ENCODE measurements at places on chromosomes 12 and 14. TPM values are rescaled to one million over a fixed set of nuclear protein-coding genes. Genes with fewer than 3 reads are reported as not detected.
A peak's percentile ranks its signal among the peaks of the same experiment; 100 is the strongest.

Gene FAM222A
- total RNA-seq, result 9.4 TPM

Gene MDGA2
- total RNA-seq, result not detected

Gene RBP5
- total RNA-seq, result 1.7 TPM

Gene NEDD8
- total RNA-seq, result 190 TPM

Gene KLHL33
- total RNA-seq, result 1.2 TPM

Gene BCDIN3D
- total RNA-seq, result 2.9 TPM

Gene TAS2R20
- total RNA-seq, result 0.54 TPM

Gene STON2
- 9.0 TPM for total RNA-seq

Gene MSI1
- 5.6 TPM for total RNA-seq

Gene GLIPR1L1
- not detected for total RNA-seq

Gene PLA2G1B
- total RNA-seq, result not detected

Gene IL31
- total RNA-seq, result not detected

Gene CLEC1A
- total RNA-seq, result 3.3 TPM

Gene DAO
- not detected for total RNA-seq

Gene MGAT4C
- total RNA-seq, result 3.0 TPM

Gene PRPH
- 0.94 TPM for total RNA-seq

Gene TCP11L2
- total RNA-seq, result 54.0 TPM

Gene OR4E2
- total RNA-seq, result not detected

Gene CLEC4A
- 1.2 TPM for total RNA-seq

Gene PRKD1
- total RNA-seq, result 6.3 TPM

DNA sequence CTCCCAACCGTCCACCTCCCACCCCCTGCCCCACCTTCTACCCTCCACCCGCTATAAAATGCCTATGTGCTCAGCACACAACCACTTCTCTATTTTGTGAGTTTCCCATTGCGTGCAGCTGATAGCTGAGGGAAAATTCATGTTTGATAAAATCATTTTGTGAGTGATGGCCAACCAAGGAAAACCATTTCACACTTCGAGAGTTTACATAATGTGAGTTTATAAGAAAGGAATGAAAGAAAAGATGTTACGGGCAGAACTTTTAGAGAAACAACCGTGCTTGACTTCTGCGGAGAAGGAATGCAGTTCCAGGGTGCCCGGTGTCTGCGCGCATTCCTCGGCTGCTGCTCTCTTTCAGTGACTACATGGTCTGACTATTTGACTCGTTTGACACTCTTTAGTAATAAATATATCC is 140.9 kb downstream of the EFCAB11 start:
- DNase-seq, result no peak

DNA sequence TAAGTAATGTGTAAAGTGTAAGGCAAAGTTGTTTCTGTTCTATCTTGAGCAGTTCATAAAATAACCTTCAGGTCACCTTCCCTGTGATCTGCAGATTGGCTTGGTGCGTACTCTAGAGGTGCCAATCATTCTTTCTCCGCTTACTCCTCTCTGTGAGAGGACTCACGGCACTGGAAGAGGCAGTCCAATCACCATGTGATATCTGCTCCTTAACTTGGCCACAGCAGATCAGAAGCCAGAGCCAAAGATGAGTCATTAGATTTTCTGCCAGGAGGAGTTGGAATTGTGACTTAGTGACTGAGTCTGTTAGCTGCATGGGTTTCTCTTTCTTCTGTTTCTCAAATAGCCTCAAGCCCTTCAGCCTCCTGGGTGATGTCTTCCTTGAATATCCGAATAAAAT is 165.5 kb downstream of the SLC41A2 start:
- DNase-seq, result no peak

DNA sequence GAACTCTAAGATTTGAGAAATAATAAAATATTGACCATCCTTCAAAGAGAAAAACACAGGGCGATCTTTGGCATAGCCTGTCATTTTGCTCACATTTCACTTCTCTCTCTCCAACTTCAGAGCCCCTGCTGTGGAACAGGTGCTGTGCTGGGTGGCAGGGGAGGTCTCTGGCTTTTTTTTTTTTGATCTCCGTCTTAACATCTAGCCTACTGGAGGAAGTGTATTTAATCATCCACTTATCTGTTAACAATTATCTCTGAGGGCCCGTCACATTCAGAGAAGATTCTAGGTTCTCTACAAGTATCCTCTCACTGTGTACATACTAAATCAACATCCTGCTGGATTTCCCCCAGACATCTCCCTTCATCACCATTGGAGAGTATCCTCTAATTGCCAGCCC is 34.1 kb downstream of the CHST11 start:
- no peak for DNase-seq

DNA sequence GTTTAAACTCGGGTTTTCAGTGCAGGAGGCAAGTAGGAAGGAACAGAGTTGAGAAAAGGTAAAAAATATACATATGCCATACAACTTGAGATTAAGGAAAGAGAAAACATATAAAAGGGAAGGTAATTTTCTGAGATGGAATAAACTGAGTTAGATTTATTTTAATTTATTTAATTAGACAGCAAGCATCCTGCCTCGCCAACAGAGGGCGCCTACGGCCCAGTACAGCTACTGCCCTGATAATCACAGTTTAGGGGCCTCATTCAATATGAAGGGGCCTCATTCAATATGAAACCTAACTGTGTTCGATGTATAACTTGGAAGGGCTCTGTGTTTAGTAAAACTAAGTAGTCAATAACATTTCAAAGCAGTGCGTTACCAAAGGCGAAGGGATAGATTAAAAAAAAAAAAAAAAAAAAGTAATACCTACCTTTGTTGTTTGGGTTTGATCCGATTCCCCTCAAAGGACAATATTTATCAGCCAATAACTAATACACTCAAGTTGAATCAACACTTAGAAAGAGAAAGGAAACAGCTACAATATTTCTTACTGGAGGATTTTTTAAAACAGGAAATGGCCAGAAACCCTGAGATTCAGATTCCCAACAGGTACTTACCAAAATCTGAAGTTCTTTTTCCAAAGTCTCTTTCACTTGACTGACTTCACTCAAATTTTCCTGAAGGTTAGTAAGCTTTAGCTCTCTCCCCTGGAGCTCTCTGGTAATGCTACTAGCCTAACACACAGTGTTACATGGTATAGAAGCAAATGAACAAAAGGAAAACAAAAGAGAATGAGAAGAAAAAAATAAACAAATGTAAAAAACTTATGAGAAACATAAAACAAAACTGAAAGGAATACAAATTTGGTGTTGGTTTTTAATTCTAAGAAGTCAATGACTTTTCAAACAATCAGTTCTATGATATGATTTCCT is 70.0 kb upstream of the VPS33A start:
- peak; percentile 70 for DNase-seq

DNA sequence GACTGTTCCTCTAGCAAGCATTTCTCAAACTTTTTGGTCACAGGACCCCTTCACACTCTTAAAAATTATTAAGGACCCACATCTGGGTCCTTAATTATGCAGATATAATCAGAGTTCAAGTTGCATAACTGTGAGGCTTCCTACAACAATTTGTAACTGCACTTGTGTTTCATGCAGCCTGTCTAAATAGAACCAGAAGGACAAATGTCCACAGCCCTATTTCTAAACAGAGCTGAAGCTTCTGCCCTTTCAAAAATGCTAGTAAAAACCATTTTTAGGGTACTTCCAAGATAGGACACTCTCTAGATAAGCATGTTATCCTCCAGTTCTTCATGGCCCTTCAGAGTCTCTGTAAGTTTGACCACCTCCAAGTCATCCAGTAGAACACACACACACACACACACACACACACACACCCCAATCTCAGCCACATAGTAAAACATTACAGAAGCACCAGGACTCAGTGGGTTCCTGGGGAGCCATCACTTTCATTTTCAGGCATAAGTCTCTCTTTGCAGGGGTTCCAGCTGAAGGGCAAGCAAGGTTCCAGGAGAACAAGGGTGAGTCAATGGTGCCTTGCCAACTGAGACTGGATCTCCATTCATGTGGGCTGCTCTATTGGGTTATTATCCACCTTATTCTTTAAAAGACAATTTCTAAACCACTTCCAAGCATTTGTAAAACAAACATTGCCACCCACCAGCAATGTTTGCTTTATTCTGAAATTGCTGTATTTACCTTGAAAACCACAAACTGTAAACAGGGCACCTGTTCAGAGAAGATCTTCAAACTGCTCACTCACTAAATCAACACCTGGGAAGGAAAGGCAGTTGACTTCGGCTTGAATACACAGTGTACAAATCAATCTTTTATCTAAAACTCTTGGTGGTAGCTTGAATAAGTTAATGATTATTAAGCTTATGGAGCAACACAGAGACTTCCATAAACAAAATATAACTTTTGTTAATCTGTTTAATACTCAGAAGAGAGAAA is 64.1 kb downstream of the ITPR2 start:
- DNase-seq, result no peak

DNA sequence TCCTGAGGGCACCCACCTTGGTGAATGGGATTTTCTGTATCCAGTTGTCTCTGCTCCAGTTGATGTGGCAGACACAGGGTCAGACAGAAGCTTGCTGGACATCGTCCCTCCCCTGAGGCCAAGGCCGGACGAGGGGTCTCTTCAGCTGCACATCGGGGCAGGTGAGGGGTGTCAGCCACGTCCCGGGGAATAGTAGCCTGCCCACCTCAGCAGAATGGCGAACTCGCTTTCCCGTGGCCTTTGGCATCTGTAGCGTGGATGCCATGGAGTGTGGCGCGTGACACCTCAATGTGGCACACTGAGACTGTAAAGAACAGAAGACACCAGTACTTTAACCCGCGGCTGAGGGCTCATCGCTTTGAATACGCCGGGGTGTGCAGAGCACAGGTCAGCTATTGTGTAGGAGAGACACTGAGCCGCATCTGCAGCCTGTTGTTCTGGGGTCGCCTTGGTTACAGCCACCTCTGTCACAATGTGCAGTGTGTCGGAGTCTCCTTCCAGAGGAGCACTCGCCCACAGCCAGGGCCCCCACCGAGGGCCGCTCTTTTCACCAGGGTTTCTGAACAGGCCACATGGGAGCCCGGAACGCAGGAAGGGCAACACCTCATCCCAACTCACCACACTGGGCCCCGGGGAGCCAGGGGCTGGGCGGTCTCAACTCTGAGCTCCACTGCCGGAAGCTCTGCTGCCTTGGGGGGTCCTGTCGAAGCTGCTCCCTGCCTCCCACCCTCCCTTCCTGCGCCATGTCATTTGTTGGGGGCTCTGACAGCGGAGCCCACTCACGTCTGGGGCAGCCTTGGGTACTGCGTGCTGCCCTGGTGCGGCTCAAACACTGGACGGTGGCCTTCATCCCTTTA is 77.0 kb downstream of the ADGRD1 start:
- no peak for DNase-seq

- no peak for DNase-seq
Observed at GRCh38 chr12:4802841-4803240, 82.6 kb downstream of the GALNT8 start.

- DNase-seq, result peak; percentile 13
Observed at GRCh38 chr12:39144613-39145061, 239.2 kb upstream of the CPNE8 start.

DNA sequence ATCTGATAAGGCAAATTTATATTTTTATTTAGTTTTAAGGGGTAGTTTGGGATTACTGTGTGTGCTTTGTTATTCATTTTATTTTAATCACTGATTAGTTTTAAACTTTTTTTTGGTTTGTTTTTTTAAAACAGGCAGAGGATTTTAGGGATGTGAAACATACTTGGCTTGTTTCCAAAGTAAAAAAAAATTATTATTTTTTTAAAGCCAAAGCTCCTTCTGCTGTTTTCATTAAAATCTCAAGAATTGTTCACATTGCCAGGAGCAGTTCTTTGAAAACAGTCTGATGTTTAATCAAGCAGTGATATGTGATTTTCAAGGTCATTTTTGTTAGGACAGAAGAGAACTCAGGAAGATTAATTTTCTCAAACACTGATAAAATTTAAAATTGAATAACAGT is 11.2 kb downstream of the TTC8 start:
- DNase-seq, result no peak

GRCh38 chr12:49959685-49960473 is 1.8 kb upstream of the AQP5 start:
- no peak for DNase-seq

- DNase-seq, result no peak
Observed at GRCh38 chr12:113740699-113741098, 225.4 kb downstream of the RBM19 start.

DNA sequence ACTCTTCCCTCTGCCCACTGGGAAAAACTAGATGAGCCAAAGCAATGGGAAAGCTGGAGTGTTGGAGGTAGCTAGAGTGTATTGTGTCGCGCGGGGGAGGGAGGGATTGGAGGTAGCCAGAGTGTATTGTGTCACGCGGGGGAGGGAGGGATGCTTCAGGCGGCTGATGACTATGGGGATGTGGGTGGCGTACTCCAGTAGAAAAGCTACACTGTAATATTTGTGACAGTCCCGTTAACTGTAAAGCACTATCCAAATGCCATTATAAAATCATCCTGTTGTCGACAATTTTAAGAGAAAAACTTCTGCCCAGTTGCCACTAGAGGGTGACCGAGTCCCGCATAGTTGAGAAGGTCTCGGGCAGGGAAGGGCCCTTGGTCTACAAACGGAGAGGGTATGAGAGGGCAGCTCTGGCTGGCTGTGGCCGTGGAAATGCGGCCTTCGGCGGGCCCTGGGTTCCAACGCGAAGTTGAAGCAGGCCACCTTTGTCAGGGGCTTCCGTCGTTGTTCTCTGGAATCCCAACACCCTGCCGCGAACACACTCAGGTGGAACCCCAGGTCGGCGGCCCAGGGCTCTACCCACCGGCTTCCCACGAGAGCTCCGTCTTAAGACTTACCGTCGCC is 15.1 kb upstream of the PLEK2 start:
- peak; percentile 77 for DNase-seq

DNA sequence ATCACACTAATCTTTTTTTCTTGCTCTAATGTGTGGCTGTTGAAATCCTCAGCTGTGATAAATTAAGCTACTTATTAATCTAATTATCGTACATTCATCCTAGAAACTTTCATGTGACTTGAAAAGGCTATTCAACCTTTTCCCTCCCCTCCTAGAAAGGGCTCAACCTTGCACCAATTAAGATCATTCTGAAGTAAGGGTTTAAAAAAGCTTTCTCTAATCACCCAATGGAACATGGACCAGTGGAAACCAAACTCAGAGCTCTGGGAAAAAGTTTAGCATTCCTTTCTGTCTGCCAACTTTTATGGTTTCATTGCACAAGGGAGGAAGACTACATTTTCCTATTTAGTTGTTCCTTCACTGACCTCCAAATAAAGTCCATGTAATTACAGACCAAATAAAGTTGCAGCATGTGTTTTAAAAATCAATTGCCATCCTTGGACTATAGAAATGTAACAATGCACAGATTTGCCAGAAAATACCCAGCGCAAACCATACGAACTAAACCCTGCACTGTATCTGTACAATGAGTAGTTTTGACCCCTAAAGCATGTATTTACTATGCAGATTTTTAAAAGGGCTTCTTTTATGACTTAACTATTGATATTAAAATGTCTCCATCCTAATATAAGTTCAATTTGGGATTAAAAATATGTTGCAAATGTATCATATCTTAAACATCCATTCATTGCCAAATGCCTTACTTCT is 142.6 kb upstream of the OTX2 start:
- no peak for DNase-seq

- DNase-seq, result no peak
Observed at GRCh38 chr12:3168223-3169221, 91.3 kb downstream of the TSPAN9 start.

- no peak for DNase-seq
Observed at GRCh38 chr12:112685321-112685720, 106.2 kb upstream of the RPH3A start.

Data from right cardiac atrium (tissue), 5 donors.